ENCODE measurements at places on chromosomes 16 and 17.
A peak's percentile ranks its signal among the peaks of the same experiment; 100 is the strongest.

DNA sequence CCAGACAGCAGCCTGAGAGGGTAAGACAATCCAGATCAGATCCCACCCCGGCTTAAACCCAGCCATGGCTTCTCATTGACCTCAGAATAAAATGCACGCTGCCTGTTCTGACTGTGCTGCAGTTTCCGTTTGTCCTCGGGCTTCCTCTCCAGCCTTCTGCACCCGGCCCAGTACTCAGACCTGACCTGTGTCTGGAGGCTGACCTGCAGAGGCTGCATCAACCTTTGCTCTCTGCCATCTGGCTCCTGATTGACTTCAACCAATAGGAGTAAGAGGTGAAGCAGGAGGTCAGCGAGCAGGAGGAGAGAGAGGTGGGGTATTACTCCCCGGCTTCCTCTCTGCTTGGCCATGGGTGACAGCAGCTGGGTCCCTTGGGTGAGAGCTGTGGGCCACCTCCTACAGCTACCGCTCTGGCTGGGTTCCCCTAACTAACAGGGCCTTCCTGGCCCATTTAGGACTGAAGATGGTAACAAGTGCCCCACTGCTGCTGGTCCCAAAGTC lies 46.7 kb downstream of the C16orf82 start:
- no peak for DNase-seq

- DNase-seq = no peak
Measured at GRCh38 chr17:13597723-13598347, 3.9 kb downstream of the HS3ST3A1 start.

GRCh38 chr16:67430977-67431774 lies at the start of gene HSD11B2:
Gene HSD11B2, plus strand, starts transcription at chr16:67431121. Its CDS starts 128 bp downstream, at chr16:67431249.
- DNase-seq = peak; percentile 87

DNA sequence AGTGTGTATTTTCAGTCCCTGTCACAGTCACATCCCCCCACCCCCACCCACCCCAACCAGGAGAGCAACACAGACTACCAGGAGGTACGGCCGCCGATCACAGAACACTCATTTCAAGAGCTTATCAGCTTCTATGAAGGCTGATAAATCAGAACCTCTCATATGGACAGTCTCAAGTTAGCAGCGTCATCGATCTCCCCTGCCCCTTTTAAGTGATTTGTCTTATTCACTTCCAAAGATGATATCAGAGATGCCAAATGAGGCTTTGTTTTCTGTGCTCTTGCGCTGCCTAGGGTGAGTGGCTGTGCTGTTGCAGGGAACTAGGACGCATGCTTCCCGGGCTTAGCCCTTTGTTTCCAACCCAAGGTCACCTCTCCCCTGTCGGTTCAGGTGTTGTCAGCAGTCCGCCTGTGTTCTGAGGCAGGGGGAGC lies 26.8 kb upstream of the PMFBP1 start:
- DNase-seq = no peak

GRCh38 chr16:58628845-58629732 lies 537 bp downstream of the CNOT1 start:
- peak; percentile 74 for DNase-seq

GRCh38 chr17:7220593-7221277 lies 997 bp downstream of the ACADVL start:
- DNase-seq = peak; percentile 84
